Activated T-cell treated with anti-CD3 and anti-CD28 coated beads for 24 hours (primary cell): ENCODE measurements at places on chromosomes 1 and 21.

DNA sequence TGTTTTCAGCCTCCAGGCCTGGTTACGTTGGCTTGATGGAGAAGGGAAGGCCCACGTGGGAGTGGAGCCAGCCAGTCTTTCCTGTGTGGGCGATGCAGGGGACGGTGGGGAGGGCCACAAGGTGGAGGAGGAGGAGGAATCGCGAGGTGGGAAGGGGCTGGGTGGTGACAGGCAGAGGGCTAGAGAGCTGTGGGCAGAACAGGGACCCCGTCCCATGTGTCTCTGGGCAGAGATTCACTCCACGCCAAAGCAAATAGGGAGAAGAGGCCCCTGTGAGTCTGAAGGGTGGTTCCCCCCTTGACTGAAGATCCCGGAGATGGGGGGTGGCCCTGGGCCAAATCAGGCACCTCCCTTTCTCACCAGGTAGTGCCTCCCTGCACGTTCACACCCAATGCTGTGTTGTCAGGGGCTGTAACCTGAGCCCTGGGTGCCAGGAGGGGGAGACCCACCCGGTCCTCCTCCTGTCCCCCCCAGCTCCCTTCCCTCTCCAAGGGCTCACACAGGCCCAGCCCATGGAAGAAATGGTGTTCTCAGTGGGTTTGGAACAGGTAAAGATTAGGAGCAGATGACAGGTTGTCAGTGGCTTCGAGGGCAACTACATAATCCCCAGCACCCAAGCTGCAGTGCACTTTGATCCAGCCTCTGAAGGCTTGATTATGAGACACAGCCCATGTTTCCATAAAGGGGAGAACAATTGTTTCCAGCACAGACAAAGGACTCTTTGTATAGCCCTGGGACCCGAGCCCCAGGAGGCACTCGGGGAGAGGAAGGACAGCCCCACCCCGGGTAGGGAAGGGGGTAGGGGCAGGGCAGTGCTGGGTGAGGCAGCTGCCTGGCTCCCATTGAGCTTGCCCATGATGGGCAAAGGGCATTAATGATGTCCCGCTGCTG, 37.7 kb upstream of the GPR37L1 start:
- no peak for DNase-seq

DNA sequence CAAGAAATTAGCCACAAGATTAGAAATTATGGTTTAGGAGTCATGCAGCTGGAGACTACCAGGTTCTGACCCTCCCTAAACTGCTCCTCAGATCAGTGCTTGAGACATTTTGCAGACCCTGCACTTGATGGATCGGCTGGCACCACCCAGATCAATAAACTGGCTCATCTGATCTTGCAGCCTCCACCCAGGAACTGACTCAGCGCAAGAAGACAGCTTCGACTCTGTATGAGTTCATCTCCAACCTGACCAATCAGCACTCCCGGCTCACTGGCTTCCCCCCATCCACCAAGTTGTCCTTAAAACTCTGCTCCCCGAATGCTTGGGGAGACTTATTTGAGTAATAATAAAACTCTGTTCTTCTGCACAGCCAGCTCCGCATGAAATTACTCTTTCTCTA, 40.0 kb downstream of the L1TD1 start:
- no peak for DNase-seq

DNA sequence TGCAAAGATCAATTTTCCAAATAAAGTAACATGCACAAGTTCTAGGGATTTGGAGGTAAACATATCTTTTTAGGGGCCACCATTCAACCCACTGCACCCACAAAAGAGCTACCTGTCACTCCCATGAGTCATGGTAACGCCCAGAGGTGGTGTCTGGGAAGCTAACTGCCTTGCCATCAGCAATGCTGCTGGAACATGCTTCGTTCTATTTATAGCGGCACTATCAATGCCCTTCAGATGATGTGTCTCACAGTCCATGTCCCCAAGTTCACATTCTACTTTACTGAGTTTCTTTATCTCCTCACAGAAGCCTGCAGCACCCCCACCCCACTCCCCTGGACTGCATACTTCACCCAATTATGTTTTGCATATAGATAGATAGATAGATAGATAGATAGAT, 95.4 kb downstream of the LPAR3 start:
- DNase-seq: no peak

GRCh38 chr1:27713869-27714513, 11.8 kb upstream of the FAM76A start:
- no peak for DNase-seq

GRCh38 chr1:173248247-173248940, 41.3 kb upstream of the TNFSF4 start:
- DNase-seq: no peak
